ENCODE measurements at places on chromosomes 5 and 9. TPM values are rescaled to one million over a fixed set of nuclear protein-coding genes. Genes with fewer than 3 reads are reported as not detected.
A peak's percentile ranks its signal among the peaks of the same experiment; 100 is the strongest.

- DNase-seq = peak; percentile 98
These were observed at the start of the genes ABHD17B and C9orf85 for GRCh38 chr9:71911061-71911907. Gene ABHD17B (minus strand): TSS chr9:71911193. CDS start chr9:71875080, 36,113 bp downstream. Gene C9orf85 (plus strand): TSS chr9:71911639. CDS start chr9:71911735, 96 bp downstream.

DNA sequence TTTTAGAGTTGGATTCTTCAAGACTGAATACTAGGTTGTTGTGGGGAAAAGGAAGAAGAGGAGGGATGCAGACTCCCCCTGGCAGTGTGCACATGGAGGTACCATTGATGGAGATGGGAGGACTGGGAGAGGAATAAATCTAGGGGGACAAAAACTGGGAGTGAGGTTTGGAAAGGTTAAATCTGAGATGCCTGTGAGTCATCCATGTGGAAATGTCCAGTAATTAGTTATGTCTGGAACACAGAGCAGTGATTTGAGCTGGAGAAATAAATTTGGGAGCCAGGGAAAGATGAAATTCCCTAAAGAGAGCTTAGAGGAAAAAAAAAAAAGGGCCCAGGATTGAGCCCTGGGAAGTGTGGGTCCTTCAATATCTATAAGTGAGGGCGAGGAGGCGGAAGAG is 8.0 kb upstream of the CCIN start:
- no peak for DNase-seq

DNA sequence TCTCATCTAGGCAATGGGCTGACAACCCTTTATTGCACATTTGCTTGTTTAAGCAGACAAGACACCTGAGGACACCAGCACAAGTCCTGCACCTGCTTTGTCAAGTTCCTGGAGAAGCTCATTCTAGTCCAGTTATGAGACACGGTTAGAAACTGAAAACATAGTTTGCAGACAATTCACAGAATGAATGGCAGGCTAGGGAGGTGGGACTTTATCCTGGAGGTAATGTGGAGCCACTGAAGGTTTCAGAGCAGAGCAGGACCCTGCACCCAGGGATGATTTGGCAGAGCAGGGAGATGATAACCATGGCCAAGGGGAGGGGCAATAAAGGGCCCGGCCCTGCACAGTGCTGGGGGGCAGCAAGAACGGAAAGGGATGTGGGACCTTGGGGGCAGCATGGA is 50.7 kb upstream of the SLC25A51 start:
- DNase-seq = no peak

GRCh38 chr9:135123773-135124134 is 36.3 kb downstream of the OLFM1 start:
- DNase-seq = no peak

SLC36A2 gene
- total RNA-seq = not detected

- no peak for DNase-seq
These were observed 50.8 kb downstream of the DMRT2 start for GRCh38 chr9:1100945-1101344.

- DNase-seq = no peak
These were observed 25.6 kb downstream of the TMEFF1 start for GRCh38 chr9:100498592-100498991.

DNA sequence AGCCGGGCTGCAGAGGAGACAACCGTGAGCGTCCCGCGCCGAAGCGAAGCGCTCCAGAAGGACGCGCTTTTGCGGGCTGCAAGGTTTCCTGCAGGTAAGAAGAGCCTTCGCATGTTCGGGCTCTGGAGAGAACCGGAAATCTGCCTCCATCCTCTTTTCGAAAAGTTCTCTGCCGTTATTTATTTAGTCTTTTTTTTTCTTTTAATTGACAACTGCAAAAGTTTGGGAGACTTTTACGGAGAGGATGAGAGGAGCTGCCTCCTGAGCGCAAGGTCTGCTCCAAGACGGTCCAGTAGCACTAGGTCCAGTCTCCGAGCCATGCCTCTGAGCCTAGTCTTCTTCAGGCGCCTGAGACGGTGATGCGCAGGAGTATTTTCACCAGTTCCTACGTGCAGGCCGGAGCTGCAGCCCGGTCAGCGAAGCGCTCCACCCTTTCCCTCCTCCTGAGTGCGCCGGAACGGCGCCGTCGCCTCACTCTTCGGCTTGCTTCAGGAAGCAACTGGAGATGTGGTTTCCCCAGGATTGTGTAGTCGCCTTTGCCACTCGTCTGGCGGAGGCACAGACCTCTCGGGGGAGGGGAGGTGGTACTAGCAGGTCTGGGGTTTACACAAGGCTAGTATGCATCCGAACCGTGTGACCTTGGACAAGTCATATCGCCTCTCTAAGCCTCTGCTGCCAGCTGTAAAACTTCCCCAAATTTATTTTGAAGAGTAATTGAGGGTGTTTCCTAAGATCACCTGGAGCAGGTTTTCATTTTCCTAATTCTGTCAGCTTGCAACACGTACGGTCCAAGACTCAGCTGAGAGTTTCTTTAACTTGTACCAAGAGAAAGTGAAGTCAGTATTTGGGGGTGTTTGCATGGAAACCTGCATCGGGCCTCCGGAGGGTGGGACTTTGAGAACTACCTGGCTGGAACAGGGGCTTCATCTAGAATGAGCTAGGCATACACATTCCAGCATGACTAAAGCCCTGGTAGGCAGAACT is 4.5 kb downstream of the POU4F3 start:
- DNase-seq = no peak

- no peak for DNase-seq
These were observed 8.8 kb downstream of the FAM200C start for GRCh38 chr5:160390787-160391696.

DNA sequence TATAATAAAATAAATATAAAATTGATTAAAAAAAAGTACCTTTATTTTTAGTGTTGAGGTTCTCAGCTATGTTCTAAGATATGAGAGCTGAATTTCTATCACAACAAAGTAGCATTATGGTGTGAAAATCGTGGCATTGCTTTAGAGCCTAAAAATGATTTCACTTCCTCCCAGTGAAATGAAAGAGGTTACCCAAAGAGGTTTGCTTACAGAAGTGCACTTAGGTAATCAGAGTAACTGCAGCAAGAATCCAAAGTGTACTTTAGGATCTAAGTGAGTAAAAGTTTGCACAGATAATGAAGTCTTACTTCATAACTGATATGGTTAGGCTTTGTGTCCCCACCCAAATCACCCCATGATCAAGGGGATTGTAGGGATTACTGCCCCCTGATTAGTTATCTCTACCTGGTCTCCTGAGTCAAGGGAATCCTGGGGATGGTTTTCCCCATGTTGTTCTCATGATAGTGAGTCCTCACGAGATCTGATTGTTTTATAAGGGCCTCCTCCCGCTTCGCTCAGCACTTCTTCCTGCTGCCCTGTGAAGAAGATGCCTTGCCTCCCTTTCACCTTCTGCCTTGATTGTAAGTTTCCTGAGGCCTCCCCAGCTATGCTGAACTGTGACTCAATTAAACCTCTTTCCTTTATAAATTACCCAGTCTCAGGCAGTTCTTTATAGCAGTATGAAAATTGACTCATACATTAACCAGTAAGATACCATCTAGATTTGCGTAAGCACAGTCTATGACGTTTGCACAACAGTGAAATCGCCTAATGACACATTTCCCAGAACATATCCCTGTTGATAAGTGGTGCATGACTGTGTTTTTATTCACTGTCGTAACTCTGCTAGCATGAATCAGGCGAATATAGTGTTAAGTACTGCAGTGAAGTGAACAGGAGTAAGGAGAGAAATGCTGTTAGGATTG is 40.3 kb upstream of the LRRC70 start:
- peak; percentile 10 for DNase-seq

FGF10 gene
- not detected for total RNA-seq

- DNase-seq = no peak
These were observed 32.1 kb downstream of the TRMO start for GRCh38 chr9:97889941-97890887.

GRCh38 chr9:92668746-92669526 is 995 bp downstream of the IPPK start:
- DNase-seq = peak; percentile 36

GRCh38 chr9:80871596-80871995 is 817.8 kb downstream of the TLE1 start:
- DNase-seq = no peak

DNA sequence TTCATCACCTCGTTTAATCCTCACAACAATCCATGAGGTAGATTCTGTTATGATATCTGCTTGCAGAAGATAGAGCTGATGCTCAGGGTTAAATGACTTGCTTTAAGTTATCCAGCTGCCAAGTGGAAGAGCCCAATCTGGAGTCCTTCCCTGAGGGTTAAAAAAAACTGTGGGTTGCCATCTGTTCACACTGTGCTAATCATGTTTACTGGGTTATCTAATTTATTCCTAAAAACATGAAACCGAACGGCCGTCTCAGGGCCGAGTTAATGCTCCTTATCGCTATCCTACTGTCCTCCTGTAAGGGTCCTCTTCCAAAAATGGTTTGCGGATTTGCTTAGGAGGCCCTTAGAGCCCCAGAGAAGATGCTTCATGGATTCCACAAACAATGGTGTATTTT is 153.3 kb downstream of the YIPF5 start:
- DNase-seq = no peak

DNA sequence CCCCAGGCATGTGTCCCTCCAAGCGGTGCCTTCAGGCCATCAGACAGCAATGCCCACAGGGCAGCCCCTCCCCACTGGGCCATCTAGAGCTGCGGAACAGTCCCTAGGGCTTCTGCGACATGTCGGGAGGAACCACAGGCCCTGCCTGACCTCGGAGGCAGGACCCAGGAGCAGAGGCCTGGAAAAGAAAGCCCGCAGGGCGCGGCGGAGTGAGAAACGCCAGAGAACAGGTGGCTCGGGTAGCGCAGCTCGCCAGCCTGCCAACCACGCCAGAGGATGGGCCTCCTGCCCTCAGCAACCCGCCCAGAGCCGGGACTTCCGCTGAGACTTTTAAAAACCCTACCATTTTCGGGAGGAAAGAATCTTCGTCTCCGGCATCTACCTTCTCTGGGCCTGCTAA is 715 bp downstream of the LCN8 start:
- DNase-seq = no peak

All from epithelial cell of proximal tubule (primary cell).